ENCODE measurements at places on chromosomes 2 and 18. TPM values are rescaled to one million over a fixed set of nuclear protein-coding genes. Genes with fewer than 3 reads are reported as not detected.

Gene STON1
- not detected for total RNA-seq

Gene DYNAP
- not detected for total RNA-seq

Gene GPBAR1
- total RNA-seq = 0.15 TPM

Gene MLPH
- 289 TPM for total RNA-seq

Gene TCF23
- not detected for total RNA-seq

Gene GPR39
- 9.8 TPM for total RNA-seq

Gene SLC23A3
- 0.58 TPM for total RNA-seq

Gene CCDC85A
- 0.05 TPM for total RNA-seq

Gene POTEI
- 0.01 TPM for total RNA-seq

Gene PLCD4
- 0.30 TPM for total RNA-seq

Gene HJURP
- total RNA-seq = 99.6 TPM

Gene CD8B2
- not detected for total RNA-seq

Gene BOK
- total RNA-seq = 21.8 TPM

Gene AFF3
- total RNA-seq = not detected

Gene ECEL1
- 0.37 TPM for total RNA-seq

Gene MFSD6
- total RNA-seq = 22.2 TPM

Gene PPP1R1C
- total RNA-seq = 1.8 TPM

Gene DLX2
- 0.99 TPM for total RNA-seq
